Stimulated activated CD4-positive, alpha-beta T cell treated with anti-CD3 and anti-CD28 coated beads, Interleukin-2, amount 100 ng/mL, for 24 hours (primary cell): ENCODE measurements at places on chromosomes 2 and 18.

DNA sequence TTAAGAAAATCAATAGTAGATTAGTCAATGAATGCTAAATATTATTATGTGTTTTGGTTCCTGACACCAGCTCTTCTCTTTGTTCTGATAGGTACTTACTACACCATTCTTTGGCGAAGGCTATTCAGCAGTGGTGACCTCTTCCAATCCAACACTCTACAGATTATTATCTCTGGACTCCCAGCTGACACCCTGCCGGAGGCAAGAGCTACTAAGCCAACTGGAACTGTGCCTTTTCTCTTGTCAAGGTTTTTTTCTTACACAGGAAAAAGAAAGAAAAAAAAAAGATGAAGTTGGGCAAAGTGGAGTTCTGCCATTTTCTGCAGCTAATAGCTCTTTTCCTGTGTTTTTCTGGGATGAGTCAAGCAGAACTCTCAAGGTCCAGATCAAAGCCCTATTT is 11.7 kb downstream of the CDH7 start:
- DNase-seq, result no peak

DNA sequence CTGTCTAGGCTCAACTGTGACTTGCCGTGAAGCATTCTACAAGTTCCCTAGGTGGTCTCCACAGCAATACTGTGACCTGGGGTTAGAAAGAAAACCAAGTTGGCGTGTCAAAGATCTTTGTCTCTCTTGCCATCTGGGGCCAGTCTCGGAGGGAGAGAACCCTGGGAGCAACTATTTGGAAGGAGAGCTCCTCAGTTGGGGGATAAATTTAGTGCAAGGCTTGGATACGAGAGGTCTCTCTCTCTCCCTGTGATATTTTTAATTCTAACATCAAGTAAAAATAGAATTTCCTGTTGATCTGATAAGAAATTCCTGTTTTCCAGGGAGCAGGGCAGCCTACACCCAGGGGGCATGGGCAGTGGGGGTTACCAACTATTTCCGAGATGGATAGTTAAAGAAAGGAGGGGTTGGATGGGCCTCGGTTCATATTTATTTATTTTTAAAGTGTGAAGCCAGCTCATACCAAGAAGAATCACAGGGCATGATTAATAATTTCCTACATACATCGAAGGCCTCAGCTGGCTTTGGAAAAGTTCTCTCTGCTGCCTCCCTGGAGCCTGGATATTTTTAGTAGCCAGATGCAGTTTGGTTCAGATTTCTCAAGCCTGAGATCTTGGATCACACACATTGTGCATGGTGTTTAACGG is 62.8 kb downstream of the EHD3 start:
- no peak for DNase-seq

- no peak for DNase-seq
Observed at GRCh38 chr2:212773808-212774339, 235.3 kb upstream of the ERBB4 start.

- DNase-seq, result no peak
Observed at GRCh38 chr18:44682201-44682870, 1.6 kb downstream of the SETBP1 start.

GRCh38 chr2:141595316-141595920 is 535.4 kb downstream of the LRP1B start:
- DNase-seq, result no peak

DNA sequence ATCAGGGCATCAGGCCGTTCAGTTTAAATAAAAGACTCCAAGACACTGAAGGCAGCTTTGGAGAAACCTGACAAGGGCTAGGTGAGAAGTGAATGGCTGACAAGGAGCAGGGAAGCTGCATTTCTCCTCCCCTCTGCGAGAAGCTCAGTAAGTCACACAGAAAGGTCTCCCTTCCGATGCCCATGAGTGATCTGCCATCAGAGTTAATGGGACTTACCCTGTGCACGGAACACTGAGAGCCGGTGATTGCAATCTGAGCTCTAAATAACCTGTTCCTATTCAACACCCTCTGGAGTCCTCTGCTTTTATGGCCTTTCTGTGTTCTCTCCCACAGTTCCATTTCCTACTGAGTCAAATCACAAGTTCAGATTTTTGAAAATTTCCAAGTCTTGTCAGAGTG is 322.2 kb upstream of the MYT1L start:
- DNase-seq, result no peak

DNA sequence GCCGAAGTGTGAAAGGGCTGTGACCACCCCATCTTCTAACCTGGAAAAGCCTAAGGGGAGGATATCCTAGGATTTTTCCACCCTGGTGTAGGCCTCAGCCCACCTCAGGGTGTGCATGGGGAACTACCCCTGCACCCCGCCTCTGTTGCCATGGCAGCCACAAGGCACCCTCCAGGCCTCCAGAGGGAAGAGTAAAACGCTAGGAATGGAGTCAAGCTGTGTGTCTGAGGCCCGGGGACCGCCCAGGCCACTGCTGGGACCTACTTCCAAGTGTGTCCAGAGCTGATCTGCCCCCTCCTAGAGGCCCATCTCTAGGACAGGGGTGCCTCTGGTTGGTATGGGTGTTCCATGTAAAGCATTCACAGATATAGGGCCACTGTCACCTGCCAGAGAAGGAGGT is 86.7 kb downstream of the PLB1 start:
- DNase-seq, result no peak

DNA sequence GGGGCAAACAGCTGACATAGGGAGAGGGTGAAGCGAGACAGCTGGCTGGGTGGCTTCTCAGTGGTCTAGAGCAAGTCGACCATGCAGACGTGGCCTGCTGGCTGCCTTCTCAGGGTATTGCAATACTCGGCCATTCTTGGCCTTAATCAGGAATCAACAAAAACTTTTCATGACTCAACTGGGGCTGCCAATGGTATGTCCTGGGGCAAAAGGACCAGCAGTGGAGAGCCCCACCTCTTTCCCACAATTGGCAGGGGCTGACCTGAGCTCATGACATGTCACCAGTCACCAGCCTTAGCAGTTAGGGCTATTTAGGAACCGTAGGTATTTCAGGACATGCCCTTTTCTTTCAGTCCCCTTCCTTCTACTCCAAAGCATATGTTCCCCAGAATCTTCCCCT is 19.1 kb downstream of the PLA2R1 start:
- DNase-seq, result no peak

GRCh38 chr2:166419616-166419934 is 43.8 kb upstream of the SCN9A start:
- no peak for DNase-seq

DNA sequence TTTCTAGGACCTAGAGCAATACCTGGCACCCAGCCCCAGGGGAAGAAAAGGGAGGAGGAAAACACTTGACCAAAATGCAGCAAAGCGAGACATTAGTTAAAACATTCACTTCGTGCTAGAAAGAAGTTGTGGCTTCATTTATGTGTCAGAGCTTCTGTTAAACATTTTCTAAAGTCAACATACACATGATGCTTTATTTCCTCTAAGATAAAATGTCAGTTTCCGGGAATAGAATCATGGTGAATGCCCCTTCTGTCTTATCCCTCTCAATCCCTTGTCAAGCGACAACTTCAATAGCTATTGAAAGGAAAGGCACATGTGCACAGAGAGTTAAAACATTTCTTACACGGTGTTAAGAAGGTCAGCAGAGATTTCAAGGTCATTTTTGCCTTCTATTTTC is 404.6 kb upstream of the CWC22 start:
- no peak for DNase-seq

DNA sequence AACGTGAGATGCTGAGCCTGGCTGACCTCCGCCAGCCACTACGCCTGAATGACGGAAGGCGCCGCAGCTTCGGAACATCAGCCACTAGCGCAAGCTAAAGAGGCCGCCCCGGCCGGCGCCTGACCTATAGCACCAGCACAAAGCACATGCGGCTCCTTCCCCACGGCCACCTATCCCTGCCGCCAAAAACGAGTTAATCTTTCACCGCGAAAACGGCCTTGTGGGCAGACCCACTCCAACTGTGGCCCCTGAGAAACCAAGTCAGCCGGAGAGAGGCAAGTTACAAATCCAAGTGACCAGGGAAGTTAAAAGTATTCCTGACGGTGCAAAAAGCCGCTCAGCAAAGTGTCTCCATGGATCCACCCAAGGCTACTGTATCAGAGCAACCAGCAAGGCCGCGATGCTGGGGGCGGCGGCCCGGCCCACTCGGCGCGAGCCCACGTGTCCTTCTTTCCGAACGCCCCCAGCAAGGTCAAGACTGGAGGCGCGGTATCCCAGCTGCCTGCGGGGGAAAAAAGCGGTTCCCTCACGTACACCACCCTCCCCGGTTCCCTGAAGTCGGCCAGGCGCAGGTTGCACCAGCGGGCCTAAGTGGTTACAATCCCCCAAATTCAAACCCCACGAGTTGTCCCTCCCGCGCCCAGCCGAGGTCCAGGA is 575 bp downstream of the HSPD1 start:
- DNase-seq, result peak; percentile 61

DNA sequence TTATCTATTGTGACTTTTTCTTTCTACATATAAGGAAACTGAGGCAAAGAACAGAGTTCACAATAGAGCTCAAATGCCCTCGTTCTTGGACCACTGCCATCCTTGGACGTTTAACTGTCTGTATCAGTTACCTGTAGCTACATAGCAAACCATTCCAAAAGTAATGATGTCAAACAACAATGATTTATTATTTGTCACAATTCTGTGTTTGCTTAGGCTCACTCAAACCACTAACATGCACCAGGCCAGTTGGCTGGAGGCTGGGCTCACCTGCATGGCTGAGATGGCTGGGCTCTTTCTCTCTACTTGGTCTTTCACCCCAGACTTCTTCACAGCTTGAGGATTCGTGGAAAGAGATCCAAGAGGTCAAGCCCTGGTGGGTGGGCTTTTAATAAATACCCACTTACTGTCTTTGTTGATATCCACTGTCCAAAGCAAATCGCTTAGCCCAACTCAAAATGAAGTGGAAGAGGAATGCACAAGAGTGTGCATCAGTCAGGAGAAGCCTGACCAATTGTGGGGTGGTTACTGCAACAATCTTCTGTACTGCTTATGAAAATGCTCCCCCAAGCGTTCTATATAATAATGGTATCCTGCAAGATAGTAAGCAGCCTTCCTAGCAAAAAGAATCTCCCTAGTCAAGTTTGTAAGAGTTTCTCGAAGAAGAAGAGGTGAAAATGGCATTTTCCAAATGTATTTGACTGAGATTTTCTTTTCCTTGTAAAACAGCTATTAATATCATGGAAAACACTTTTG is 163.5 kb upstream of the NT5C1B start:
- DNase-seq, result no peak

DNA sequence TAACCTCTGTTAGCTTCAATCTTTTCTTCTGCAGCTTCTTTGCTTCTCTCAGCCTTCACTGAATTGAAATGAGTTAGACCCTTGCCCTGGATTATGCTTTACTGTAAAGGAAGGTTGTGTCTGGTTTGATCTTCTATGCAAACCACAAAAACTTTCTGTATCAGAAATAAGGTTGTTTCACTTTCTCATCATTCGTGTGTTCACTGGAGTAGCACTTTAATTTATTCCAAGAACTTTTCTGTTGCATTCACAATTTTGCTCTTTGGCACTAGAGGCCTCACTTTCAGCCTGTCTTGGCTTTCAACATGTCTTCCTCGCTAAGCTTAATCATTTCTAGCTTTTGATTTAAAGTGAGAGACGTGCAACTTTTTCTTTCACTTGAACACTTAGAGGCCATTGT is 365.3 kb downstream of the TDRD15 start:
- no peak for DNase-seq

GRCh38 chr2:42169874-42170521 is 845 bp downstream of the EML4 start:
- no peak for DNase-seq

DNA sequence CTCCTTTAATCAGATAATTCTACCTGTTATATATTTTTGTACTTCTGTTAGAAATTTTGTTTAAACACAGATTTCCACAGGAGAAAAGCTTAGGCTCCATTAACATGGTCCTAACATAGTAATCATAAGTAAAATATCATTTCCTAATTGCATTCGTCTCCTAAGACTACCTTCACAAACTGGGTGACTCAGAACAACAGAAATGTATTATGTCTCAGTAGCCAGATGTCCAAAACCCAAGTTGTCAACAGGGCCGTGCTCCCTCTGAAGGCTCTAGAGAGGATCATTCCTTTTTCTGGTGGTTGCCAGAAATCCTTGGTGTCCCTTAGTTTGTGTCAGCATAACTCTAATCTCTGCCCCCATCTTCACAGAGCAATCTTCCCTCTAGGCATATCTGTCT is 5.4 kb downstream of the FBXO15 start:
- no peak for DNase-seq

GRCh38 chr2:241270531-241270930 is 44.9 kb downstream of the HDLBP start:
- no peak for DNase-seq

DNA sequence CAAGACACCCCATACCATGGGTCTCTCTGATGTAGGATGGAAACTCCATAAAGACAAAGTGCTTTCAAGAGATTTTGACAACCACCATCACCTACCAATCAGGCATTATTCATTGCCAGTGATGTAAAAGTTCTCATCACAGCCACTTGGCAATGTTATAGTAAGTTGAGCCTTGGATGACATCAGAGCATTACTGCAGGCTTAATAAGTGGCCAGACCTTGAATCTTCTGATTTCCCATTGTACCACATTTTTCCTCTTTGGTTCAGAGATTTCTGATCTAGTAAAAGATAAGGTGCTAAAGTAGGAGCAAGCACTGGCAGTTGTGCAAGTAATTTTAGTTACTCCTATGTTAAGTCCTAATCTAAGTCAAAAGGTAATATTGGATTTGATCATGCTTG is 36.5 kb downstream of the OSR1 start:
- DNase-seq, result no peak

- DNase-seq, result no peak
Observed at GRCh38 chr2:114517580-114517979, 75.1 kb downstream of the DPP10 start.

DNA sequence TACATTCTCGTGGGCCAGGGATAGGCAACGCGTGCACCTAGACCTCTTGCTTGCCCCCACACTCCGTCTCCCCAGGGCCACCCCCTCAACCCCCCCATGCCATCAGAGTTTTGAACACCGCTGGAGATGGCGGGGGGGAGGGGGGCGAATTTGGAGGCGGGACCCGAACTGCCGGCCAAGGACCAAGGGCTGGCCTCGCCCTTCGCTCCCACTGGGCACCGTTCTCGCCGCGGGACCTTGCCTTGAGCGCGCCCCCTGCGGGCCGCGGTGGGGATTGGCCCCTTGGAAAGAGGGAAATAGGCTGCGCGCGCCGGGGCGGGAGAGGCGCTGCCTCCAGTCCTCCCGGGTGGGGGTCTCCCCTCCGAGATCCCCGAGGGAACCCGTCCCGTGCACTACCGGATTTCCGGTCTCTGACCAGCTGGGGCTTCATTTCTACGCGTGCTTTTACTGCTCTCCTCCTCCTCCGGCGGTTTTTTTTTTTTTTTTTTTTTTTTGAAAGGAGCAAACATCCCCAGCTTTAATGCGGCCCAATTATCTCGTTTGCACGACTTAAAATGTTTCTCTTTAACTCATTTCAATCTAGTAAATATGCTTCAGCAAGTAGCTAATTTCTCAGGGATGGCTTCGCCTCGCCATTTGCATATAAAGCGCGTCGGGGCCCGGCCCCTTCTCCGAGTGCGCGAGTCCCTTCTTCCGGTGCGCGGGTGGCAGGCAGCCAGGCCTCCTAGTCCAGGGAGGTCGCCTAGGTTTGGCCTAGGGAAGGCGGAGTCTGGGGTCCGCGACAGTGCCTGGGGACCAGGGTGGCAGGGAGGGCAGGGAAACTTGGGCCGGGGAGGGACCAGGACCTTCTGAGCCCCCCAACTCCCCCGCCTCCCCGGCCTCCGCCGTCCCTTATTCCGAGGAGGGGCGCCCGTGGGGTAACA is 10.0 kb upstream of the GBX2 start:
- DNase-seq, result no peak

- no peak for DNase-seq
Observed at GRCh38 chr18:60350941-60351340, 21.6 kb downstream of the MC4R start.

GRCh38 chr18:42229211-42230210 is 274.5 kb downstream of the PIK3C3 start:
- DNase-seq, result no peak
